Psoas muscle (tissue), 8 donors: ENCODE measurements at places on chromosomes 3 and 15.
A peak's percentile ranks its signal among the peaks of the same experiment; 100 is the strongest.

- no peak for DNase-seq
- no peaks in the 10 kb centered on the region for H3K4me1 ChIP-seq
- no peak overlapping the region for H3K4me3 ChIP-seq
- no peak overlapping the region for H3K27ac ChIP-seq
- no peaks in the 10 kb centered on the region for H3K27me3 ChIP-seq
Measured at GRCh38 chr3:4515916-4516579, 22.9 kb downstream of the ITPR1 start.

- H3K27me3 ChIP-seq = no peaks in the 10 kb centered on the region
- H3K4me3 ChIP-seq = no peak overlapping the region
Measured at GRCh38 chr15:62128916-62129315, 36.2 kb downstream of the C2CD4B start.

DNA sequence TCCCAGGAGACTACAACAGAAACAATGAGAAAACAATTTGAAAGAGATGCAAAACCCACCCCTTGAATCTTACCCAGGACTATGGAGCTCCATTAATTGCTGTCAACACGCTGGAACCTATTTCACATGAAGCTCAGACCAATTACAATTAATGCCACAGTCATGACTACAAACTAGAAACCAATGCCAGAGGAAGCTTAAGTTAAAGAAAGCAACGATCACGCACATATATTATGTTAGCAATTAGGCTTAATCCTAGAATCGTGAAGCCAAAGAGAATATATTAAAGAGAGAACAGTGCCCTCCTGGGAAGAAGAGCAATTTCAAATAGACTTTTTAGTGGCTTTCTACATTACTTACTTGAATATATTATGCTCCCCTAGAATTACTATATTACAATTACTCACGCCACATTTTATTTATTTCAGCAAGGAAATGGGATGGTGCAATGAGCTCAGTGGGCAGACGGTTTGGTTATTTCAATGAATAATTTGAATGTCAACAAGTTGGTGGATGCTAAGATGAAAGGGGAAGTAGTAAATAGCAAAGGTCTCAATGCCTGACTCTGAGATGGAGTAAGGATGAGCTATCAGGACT is 125.5 kb downstream of the GREM1 start:
- DNase-seq = no peak
- H3K4me3 ChIP-seq = no peak overlapping the region
- H3K36me3 ChIP-seq = no peaks in the 10 kb centered on the region
- no peaks in the 10 kb centered on the region for H3K27me3 ChIP-seq

GRCh38 chr15:67138891-67139855 is 73.8 kb downstream of the SMAD3 start:
- no peak for DNase-seq
- H3K36me3 ChIP-seq = no peaks in the 10 kb centered on the region
- no peaks in the 10 kb centered on the region for H3K27me3 ChIP-seq
- H3K4me3 ChIP-seq = peak overlapping the region; percentile 23
- H3K27ac ChIP-seq = peak overlapping the region; percentile 87
